ENCODE measurements at places on chromosomes 6 and 20. TPM values are rescaled to one million over a fixed set of nuclear protein-coding genes. Genes with fewer than 3 reads are reported as not detected.
A peak's percentile ranks its signal among the peaks of the same experiment; 100 is the strongest.

Gene TRERF1
- total RNA-seq: 18.6 TPM

DNA sequence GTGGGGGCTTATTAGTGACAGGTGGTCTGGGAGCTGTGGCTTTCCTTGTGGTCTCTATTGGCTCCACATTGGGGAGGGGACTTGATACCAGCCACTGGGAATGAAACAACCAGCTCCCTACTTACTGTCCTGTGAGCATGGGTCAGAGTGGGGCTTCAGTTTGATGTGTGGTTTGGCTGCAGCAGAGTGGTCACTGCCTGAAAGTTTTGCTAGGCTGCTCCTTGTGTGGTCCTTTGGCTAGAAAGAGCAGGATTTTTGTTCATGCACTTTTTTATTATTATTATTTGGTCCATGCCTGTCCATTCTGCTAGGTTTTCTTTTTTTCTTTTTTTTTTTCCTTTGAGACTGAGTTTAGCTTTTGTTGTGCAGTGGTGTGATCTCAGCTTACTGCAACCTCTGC lies 7.5 kb upstream of the TMEM14B start:
- no peaks in the 10 kb centered on the region for H3K27me3 ChIP-seq
- no peak overlapping the region for H3K27ac ChIP-seq
- H3K4me3 ChIP-seq: no peak overlapping the region
- peaks cover 14% of the 10 kb centered on the region for H3K36me3 ChIP-seq
- DNase-seq: no peak

DNA sequence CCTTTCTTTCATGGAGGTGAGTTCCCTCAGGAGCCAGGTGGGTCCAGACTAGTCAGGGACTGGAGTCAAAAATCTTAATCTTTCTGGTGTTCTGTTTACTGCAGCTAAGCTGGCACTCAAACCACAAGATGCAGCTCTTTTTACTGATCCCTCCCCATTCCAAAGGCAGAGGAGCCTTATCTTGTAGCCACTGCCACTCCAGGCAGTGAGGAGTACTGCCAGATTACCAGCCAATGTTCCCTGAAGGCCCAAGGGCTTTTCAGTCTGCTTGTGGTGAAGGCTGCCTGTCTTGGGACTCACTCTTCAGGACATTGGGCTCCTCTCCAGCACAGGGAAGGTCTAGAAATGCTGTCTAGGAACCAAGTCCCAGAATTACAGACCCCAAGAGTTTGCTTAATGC lies 490.4 kb upstream of the ADGRB3 start:
- H3K27ac ChIP-seq: no peak overlapping the region
- H3K4me3 ChIP-seq: no peak overlapping the region
- H3K36me3 ChIP-seq: no peaks in the 10 kb centered on the region
- H3K4me1 ChIP-seq: no peaks in the 10 kb centered on the region
- no peaks in the 10 kb centered on the region for H3K27me3 ChIP-seq

DNA sequence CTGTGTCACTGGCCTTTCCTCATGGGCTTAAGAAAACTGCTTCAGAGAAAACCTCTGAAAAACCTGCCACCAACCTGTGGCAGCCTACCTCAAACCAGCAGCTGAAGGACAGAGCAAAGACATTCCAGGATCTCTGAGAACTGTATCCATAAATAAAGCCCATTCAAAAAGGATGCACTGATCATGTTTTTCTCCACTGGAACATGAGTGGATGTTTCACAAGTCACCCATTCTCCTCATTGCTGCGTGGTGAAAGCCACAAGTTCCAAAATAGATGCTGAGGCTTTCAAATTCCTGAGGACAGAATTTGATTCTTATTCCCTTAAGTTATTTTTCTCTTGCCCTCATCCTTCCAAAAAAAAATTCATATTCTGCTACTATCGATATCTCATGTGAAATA lies 280.6 kb downstream of the KHDC1L start:
- no peak overlapping the region for H3K27ac ChIP-seq
- H3K36me3 ChIP-seq: no peaks in the 10 kb centered on the region
- no peak for DNase-seq
- no peak overlapping the region for H3K4me3 ChIP-seq
- no peaks in the 10 kb centered on the region for H3K27me3 ChIP-seq

- H3K27ac ChIP-seq: no peak overlapping the region
- H3K4me3 ChIP-seq: no peak overlapping the region
- no peaks in the 10 kb centered on the region for H3K36me3 ChIP-seq
These were observed 64.9 kb upstream of the CITED2 start for GRCh38 chr6:139439349-139439748.

- H3K27ac ChIP-seq: peak overlapping the region; percentile 82
- peaks cover 43% of the 10 kb centered on the region for H3K4me1 ChIP-seq
- peak overlapping the region; percentile 78 for H3K4me3 ChIP-seq
These were observed 622 bp downstream of the MRGBP start for GRCh38 chr20:62796699-62797491.

DNA sequence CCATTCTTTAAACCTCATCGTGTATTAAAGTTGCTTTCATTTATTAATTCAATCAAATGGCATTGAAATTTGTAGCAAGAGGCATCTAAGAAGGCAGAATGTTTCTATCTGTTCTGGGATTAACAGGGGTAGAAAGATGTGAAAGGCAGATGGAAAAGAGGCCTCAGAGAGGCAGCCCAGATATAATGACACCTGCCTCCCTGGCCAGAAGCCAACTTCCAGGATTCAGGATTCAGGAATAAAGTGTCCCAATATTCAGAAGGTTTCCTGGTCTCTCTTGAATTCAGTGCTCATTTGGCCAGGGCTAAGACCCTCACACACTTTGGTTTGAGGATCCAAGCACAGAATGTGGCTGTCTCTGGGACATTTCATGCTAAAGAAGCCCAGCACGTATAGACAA lies 39.9 kb downstream of the HLA-B start:
- H3K4me3 ChIP-seq: no peak overlapping the region
- H3K36me3 ChIP-seq: no peaks in the 10 kb centered on the region
- H3K27me3 ChIP-seq: peaks cover 65% of the 10 kb centered on the region
- no peak for DNase-seq

- DNase-seq: peak; percentile 62
- peaks cover 35% of the 10 kb centered on the region for H3K27me3 ChIP-seq
- H3K36me3 ChIP-seq: no peaks in the 10 kb centered on the region
- no peak overlapping the region for H3K4me3 ChIP-seq
- peaks cover 4% of the 10 kb centered on the region for H3K4me1 ChIP-seq
These were observed 21.6 kb upstream of the MTRF1L start for GRCh38 chr6:153023977-153024708.

DNA sequence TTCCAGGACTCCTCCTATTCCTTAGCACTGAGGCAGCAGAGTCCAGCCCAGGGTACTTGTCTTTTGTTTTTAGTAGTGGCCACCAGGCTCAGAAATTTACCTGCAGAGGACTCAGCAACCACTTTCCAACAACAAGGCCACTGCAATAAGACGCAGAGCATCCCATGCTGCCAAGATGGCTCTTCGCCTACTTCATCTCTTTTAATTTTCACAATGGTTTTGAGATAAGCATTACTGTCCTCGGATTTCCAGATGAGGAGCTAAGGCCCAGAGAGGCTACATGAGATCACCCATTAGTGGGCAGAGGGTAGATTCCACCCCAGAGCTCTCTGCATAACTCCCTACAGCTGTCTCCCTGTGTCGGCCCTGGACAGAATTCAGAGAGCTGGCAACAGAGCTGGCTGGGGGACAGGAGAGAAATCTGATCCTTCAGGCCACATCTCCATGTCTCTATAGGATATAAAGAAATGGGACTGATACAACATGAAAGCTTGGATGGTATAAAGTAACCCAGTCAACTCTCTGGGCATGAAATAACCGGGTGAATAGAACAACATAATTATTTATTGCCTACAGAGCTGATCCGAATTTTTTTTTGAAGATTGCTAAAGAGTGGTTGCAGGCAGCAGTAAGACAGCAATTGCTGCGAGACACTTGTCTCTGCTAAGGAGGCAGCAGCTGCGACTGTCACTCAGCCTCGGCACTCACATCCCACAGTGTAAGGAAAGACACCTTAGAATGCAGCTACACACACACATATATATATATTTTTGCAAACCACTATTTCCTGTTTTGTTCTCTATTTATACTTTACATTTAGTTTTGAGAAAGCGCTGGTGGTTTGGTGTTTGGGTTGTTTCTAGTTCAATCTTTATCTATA lies 37.2 kb downstream of the SCML4 start:
- no peaks in the 10 kb centered on the region for H3K27me3 ChIP-seq
- H3K36me3 ChIP-seq: peaks cover 29% of the 10 kb centered on the region
- peak overlapping the region; percentile 70 for H3K4me3 ChIP-seq
- H3K4me1 ChIP-seq: peaks cover 72% of the 10 kb centered on the region
- H3K27ac ChIP-seq: peak overlapping the region; percentile 91
- DNase-seq: peak; percentile 74

GRCh38 chr6:168155193-168155592 lies 76.2 kb upstream of the FRMD1 start:
- peaks cover 2% of the 10 kb centered on the region for H3K27me3 ChIP-seq
- no peaks in the 10 kb centered on the region for H3K36me3 ChIP-seq
- DNase-seq: no peak
- no peak overlapping the region for H3K4me3 ChIP-seq
- no peak overlapping the region for H3K27ac ChIP-seq

GRCh38 chr6:153073841-153074240 lies 57.2 kb downstream of the RGS17 start:
- H3K27me3 ChIP-seq: peaks cover 6% of the 10 kb centered on the region
- no peak for DNase-seq
- H3K4me1 ChIP-seq: no peaks in the 10 kb centered on the region
- no peak overlapping the region for H3K27ac ChIP-seq

Gene RAB23
- 3.5 TPM for total RNA-seq

DNA sequence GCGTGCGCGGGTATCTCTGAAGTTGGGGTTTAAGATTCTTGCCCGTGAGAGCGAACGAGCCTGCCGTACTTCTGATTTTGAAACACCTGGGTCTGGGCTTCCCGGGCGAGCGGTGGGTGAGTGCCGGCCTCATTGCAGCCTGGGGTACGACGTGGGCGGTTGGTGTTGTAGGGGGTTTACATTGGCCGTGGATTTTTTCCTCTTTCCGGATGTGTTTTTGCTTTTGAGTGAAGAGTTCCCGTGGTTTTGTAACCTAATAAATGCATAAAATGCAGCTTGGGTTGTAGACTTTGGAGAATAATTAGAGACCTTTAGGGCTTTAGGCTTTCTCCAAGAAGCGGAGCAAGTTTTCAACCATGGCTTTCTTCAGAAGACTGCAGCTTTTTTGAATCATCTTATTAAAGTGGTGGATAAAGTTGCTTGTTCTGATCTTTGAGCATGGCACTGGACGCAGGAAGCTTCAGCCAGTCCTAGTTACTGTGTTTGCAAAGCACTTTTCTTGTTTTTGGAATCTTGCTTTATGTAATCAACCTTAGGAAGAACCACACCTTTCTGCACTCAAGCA lies 314 bp downstream of the FARS2 start:
- H3K4me3 ChIP-seq: peak overlapping the region; percentile 95
- peaks cover 7% of the 10 kb centered on the region for H3K36me3 ChIP-seq
- no peak for DNase-seq

Gene GHRH
- not detected for total RNA-seq

Gene FKBP5
- 94.2 TPM for total RNA-seq

- H3K4me1 ChIP-seq: no peaks in the 10 kb centered on the region
- H3K36me3 ChIP-seq: no peaks in the 10 kb centered on the region
- H3K27me3 ChIP-seq: no peaks in the 10 kb centered on the region
- no peak overlapping the region for H3K4me3 ChIP-seq
- no peak overlapping the region for H3K27ac ChIP-seq
These were observed 261.1 kb downstream of the THBS2 start for GRCh38 chr6:168992446-168993144.

GRCh38 chr6:44867571-44868334 lies 460.4 kb upstream of the RUNX2 start:
- no peaks in the 10 kb centered on the region for H3K27me3 ChIP-seq
- no peak overlapping the region for H3K4me3 ChIP-seq
- peaks cover 45% of the 10 kb centered on the region for H3K36me3 ChIP-seq
- H3K27ac ChIP-seq: no peak overlapping the region
- peaks cover 13% of the 10 kb centered on the region for H3K4me1 ChIP-seq

Gene GATA5
- not detected for total RNA-seq

Gene ADGRF1
- not detected for total RNA-seq

- DNase-seq: no peak
- H3K4me3 ChIP-seq: no peak overlapping the region
- H3K27me3 ChIP-seq: no peaks in the 10 kb centered on the region
- H3K27ac ChIP-seq: no peak overlapping the region
- no peaks in the 10 kb centered on the region for H3K4me1 ChIP-seq
These were observed 219.1 kb upstream of the STXBP5 start for GRCh38 chr6:146985111-146985510.

Gene RPRD1B
- total RNA-seq: 37.0 TPM

DNA sequence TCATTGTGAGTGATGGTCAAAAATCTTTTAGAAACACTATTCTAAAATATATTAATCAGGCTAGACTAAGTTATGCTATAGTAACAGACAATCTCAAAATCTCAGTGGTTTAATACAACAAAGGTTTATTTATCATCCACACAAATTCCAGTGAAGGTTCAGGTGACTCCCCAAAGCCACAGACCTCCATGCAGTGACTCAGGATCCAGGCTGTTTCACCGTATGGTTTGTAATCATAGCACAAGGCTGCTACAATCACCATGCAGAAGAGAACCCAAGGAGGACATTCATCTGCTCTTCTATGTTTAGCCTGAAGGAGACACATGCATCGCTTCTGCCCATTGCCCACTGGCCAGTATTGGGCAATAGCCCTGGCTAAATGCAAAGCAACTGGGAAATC lies 46.2 kb downstream of the BFSP1 start:
- H3K36me3 ChIP-seq: no peaks in the 10 kb centered on the region
- no peak overlapping the region for H3K4me3 ChIP-seq
- no peak overlapping the region for H3K27ac ChIP-seq

DNA sequence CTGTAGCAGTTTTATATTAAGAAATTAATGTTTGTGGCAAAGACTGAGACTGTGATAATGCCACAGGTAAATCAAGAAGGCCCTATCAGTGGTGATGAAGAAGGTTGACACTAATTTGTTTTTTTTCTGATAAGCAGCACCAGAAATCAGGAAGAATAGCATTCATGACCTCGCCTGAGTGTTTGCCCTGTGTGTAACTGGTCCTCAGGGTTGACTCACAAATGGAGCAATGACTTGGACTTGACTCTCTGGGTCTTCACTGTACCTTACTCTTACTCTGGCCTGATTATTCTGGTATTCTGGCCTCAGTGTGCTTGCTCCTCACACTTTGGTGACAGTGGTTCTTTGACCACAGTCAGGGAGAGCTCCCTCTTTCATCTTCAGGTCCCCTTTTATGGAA lies 243.9 kb downstream of the HAO1 start:
- no peaks in the 10 kb centered on the region for H3K36me3 ChIP-seq
- no peak overlapping the region for H3K27ac ChIP-seq
- no peaks in the 10 kb centered on the region for H3K27me3 ChIP-seq
- no peaks in the 10 kb centered on the region for H3K4me1 ChIP-seq
- H3K4me3 ChIP-seq: no peak overlapping the region

Gene SMLR1
- not detected for total RNA-seq

- H3K27me3 ChIP-seq: peaks cover 3% of the 10 kb centered on the region
- no peak overlapping the region for H3K27ac ChIP-seq
- no peak for DNase-seq
- no peaks in the 10 kb centered on the region for H3K36me3 ChIP-seq
These were observed 23.8 kb downstream of the MYT1 start for GRCh38 chr20:64188091-64188490.

All from activated CD4-positive, alpha-beta T cell treated with anti-CD3 and anti-CD28 coated beads, Interleukin-2, amount 10 ng/mL, durations not matched to agents 7 days and 5 days (primary cell).